ENCODE measurements at places on chromosomes 7 and 10.

GRCh38 chr7:76260171-76260703, 42.2 kb upstream of the HSPB1 start:
- DNase-seq = no peak

DNA sequence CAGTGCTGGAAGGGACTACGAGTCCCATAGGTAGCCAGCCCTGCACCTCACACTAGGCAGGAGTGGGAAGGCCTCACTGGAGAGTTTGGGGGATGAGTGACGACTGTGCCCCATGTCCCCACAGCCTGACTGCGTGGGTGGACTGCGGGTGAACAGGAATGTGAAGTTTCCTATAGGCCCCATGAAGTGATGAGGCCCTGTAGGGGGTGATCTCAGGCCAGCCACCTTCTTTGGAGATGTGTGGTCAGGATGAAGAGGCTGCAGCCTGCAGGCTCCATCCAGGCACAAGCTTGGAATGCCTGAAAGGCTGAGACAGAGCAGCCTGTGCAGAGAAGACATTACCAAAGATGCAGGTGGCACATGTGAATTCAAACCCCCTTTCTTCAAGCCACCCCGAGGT, 94.9 kb downstream of the CPXM2 start:
- DNase-seq = no peak

GRCh38 chr10:11414314-11415038, 197.0 kb downstream of the USP6NL start:
- no peak for DNase-seq

- peak; percentile 30 for DNase-seq
These were observed 38.1 kb downstream of the CFAP46 start for GRCh38 chr10:132904181-132904813.

DNA sequence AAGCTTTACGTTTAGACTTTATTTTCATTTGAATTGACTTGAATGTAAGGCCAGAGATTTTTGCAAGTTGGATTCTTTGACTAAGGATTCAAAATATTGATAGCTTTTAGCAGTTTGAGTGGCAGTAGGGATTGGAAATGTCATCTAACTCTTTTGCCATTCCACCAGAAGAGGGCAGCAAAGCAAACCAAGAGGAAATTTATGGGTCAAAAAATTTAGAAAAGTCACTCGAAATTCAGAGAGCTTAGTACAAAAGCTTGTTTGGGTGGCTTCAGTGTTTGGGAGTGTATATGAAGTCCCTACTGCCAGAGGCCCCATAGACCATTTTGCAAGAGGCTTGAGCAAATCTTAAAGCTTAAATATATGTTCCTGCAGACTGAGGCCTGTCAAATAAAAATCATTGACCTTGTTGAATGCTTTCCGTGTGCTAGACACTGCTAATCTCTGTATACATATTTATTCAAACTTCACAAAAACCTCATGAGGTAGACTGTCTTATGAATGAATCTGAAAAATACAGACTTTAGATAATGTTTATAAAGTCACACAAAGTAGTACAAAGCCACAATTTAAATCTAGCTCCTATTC, 44.6 kb upstream of the RSBN1L start:
- DNase-seq = peak; percentile 41

DNA sequence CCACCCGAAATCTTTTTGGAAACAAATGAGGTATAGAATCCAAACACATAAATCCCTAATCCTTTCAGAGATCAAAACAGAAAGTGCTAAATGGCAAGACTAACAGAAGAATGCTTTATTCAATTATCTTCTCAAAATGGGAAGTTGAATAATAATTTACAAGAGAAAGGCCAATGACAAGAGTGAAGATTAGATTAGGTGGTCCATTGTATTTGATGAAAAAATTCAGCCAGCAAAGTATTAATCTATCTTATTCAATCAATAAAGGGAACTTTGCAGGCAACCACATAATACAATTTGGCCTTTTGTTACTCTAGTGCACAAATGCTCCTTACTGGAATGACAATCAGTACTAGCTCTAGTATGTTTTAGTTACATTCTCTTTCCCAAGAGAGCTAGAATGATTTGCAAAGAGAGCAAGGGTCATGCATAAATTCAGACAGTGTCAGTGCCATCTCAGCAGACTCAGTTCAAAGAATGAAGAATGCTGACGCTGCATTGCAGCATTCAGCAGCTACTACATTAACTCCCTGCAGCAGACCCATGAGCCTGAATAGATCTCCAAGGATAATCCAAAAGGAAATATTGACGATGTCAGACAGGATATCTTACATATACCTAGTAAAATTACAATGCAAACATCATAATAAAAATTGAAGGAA, 131.8 kb downstream of the ANK3 start:
- DNase-seq = no peak

- no peak for DNase-seq
These were observed 112.1 kb upstream of the CDK1 start for GRCh38 chr10:60666221-60666620.

GRCh38 chr7:155405399-155406318, 52.3 kb upstream of the EN2 start:
- peak; percentile 28 for DNase-seq

- no peak for DNase-seq
These were observed 58.3 kb downstream of the DOCK4 start for GRCh38 chr7:112147793-112148361.

DNA sequence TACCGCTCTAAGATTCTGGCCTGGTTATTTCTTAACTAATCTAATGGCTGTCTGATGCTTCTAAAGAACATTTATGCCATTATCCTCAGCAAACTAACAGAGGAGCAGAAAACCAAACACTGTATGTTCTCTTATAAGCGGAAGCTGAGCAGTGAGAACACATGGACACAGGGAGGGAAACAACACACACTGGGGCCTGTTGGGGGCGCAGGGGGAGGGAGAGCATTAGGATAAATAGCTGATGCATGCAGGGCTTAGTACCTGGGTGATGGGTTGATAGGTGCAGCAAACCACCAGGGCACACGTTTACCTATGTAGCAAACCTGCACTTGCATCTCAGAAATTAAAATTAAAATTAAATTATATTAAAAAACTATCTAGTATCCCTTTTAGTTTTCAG, 853.5 kb downstream of the GATA3 start:
- DNase-seq = no peak

DNA sequence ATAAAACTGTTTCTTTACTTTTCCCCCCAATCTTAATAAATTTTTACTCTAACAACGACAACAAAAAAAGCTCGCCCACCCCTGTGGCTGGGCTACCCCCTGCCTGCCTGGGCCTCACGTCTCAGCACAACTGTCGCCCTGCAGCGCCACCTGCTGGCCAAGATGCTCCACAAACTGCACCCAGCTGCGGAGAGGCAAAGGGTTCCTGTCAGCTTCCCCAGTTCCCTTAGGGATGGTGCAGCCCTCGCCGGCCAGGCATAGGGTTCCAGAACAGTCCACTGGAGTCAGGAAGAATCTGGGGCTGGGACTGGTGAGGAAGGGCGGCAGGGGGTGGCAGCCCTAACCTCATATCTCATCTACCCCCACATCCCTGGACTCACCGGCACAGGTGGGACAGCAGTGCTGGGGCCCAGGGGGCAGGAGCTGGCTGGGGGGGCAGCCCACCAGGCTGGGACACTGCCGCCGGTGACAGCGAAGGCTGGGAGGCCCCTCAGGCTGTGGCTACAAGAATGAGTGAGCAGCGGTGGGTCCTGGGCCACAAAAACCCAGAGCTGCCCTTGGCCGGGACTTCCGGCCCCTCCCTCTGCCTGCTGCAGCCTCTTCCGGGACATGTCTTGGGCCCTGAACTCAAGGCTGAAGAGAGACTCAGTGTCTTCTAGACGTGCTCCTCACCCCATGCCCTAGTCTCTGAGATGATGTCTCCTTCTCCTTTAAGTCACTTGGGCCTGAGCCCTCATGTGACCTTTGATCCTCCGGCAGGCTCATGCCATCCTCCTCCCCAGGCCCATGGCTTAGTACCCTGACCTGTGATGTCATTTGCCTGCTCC, 21.2 kb downstream of the ATP6V1F start:
- peak; percentile 85 for DNase-seq

- DNase-seq = no peak
These were observed 131.2 kb upstream of the MKI67 start for GRCh38 chr10:128257428-128257827.

GRCh38 chr7:7790041-7790741, 71.8 kb upstream of the RPA3 start:
- no peak for DNase-seq

GRCh38 chr7:106812027-106812643, 52.9 kb upstream of the PIK3CG start:
- DNase-seq = peak; percentile 16

GRCh38 chr7:95246831-95247370, 77.4 kb downstream of the PON1 start:
- DNase-seq = peak; percentile 54

DNA sequence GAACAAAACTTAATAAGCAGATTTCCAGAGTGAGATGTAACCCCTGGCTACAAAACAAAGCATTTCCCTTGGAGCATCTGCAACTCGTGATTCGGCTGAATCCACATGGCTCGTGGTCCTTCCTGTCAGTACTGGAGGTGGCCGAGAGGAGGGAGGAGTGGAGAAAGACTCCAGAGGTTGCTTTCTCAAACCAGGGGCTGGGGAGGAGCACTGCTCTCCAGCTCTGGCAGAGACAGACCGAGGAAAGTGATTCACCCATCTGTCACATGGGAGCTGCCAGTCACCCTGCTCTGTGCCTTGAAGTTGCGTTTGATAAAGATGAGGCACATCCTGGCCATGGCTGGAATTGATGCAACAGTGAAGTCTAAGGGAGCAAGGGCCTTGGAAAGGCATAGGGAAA, 72.7 kb downstream of the COL13A1 start:
- DNase-seq = no peak

DNA sequence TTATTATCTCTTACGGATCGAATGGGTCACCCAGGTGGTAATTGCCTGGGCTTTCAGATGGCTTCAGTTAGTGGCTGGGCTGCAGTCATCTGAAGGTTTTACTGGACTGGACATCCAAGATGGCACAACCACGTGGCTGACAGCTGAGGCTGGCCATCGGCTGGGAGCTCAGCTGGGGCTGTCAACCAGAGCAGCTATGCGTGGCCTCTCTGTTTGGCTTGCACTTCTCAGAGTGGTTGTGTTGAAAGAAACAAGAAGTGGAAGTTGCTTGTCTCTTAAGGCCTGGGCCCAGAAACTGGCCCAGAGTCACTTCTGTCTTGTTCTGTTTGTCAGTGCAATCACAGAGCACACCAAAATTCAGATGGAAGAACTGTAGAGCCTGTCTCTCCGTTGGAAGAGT, 5.7 kb upstream of the GDI2 start:
- peak; percentile 17 for DNase-seq

DNA sequence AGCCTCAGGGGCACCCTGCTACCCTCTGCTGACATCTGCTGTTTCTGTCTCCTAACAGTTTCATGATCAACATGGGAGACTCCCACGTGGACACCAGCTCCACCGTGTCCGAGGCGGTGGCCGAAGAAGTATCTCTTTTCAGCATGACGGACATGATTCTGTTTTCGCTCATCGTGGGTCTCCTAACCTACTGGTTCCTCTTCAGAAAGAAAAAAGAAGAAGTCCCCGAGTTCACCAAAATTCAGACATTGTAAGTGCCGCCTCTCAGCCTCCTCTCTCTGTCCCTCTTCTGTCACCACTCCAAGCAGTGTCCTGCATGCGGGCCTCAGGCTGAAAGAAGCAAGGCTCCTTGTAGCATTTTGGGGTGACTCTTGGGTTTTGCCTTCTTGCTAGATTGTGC, 39.0 kb downstream of the POR start:
- DNase-seq = no peak

- DNase-seq = peak; percentile 42
These were observed 4.9 kb upstream of the DNTT start for GRCh38 chr10:96299383-96299782.

DNA sequence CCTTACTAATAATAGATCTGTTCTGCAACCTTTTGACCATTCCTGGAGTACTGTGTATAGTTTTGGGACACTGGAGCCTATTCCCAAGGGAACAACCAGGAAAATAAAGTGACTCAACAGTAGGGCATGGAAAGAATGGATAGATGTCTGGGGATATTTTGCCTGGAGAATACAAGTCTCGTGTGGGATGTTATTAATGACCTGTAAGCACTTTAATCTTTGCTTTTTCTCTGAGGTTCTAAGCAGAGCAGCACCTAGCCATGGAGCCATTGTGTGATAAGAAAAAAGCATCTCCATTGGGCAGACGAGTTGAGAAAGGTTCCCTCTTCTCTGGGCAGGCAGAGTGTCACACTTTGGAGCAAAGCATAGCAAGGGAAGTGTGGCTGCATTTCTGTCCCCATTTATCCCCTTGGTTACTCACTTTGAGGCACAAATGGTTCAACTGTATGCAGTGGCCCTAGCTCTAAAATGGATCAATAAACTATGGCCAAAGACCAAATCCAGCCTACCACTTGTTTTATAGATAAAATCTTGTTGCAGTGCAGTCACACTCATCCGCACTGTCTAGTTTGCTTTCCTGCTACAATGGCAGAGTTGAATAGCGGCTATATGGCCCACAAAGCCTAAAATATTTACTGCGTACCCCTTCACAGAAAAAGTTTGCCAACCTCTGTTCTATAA, 21.0 kb upstream of the CCDC71L start:
- no peak for DNase-seq

- DNase-seq = no peak
These were observed 487.0 kb upstream of the SEMA3D start for GRCh38 chr7:85673876-85674275.

DNA sequence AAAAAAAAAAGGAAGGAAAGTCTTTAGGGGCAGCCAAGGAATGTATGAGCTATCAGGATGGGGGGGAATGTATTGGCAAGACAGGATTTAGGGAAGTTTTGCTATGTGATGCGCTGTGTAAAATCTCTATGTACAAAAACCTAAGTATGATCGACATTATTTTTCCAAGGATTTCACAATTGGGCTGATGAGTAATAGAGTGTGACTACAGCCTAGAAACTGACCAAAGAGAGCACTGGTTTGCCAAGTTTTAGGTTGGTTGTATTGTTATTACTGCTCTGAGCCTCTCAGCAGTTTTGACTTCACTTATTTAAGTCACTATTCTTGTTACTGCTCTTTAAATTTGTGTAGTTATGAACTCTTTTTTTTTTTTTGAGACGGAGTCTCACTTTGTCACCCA, 107.3 kb downstream of the NRCAM start:
- DNase-seq = no peak

GRCh38 chr10:126294451-126294850, 93.8 kb downstream of the ADAM12 start:
- no peak for DNase-seq

GRCh38 chr7:111436608-111437007, 125.7 kb downstream of the IMMP2L start:
- DNase-seq = no peak

Measured in body of pancreas (tissue), 4 donors.